Stimulated activated CD8-positive, alpha-beta memory T cell treated with anti-CD3 and anti-CD28 coated beads, Interleukin-4, amount 100 ng/mL, for 24 hours (primary cell): ENCODE measurements at places on chromosomes 1 and 21.

- DNase-seq, result no peak
Observed at GRCh38 chr1:77197351-77197750, 21.9 kb downstream of the PIGK start.

DNA sequence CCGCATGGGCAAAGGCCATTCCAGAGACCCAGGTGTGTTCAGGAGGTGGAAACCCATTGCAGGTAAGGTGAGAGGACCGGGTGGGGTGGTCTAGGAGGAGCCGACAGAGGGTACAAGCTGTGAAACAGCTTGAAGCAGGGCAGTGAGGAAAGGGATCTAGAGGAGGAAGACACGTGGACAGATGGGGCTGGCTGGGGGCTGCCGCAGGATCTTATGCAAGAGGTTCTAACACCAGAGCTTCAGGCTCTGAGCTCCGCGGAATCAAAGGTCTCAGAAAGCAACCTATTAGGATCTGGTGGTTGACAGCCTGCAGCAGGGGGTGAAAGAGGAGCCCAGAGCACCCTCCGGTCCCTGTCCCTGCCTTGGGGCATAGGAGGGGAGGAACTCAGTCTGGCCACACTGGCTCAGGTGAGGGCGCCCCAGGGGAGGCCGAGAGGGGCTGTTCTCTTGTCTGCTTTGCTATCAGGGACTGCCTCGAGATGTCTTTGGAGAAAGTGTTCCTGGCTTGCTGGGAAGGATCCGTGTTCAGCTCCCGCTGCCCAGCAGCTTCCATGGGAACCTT is 1.9 kb downstream of the TFF1 start:
- DNase-seq, result no peak

DNA sequence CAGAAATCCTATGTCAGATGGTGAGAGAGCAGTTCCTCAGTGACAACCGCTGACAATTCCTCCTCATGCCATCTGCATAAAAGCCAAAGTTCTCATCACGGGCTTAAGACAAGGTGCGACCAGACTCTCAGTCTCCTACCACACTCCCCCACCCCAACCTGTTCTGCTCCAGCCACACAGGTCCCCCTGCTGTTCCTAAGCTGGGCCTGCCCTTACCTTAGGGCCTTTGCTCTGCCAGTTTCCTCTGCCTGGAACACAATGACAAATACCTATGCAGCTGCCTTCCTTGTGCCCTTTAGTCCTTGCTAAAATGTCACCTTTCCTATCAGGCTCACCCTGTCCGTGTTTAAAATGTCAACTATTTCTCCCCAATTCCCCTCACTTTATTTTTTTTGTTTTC is 382.2 kb downstream of the NTNG1 start:
- no peak for DNase-seq

DNA sequence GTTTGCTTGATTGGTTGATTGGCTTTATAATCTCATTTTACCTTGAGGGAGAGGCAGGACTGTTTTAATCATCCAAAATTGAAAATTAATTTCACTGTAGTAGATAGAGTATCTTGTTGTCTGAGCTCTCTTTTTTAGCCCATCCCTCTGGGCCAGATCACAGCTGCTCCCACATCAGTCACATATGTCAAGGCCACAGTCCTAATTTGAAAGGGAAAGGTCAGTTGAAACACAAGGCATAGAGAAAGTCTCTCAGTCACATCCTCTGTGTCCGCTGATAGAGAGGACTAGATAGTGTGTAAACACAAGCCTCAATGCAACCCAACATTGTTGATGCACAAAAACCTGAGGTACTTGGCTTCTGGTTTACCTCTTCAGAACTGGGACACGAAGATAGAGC is 6.8 kb downstream of the C1orf74 start:
- DNase-seq, result no peak

DNA sequence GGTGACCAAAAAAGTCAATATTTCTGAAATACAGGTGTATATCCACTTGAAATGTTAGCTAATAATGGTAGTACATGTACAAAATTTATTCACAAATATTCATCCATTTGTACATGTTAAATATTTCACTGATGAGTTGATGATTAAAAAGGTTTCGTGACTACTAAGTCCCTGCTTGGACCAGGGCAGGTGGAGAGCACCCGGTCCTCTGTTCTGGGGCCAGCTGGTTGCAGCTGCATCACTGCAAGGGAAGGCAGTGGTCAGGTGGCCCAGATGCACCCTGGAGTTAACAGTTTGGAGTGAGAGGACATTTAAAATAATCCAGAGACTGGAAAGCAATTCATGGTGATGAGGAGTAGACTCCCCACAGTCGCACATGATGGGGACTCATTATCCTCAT is 141.2 kb downstream of the ZBTB18 start:
- DNase-seq, result no peak
